ENCODE measurements at places on chromosomes 12 and 14.

GRCh38 chr12:29281371-29282005 lies 99.5 kb downstream of the ERGIC2 start:
- DNase-seq = no peak

DNA sequence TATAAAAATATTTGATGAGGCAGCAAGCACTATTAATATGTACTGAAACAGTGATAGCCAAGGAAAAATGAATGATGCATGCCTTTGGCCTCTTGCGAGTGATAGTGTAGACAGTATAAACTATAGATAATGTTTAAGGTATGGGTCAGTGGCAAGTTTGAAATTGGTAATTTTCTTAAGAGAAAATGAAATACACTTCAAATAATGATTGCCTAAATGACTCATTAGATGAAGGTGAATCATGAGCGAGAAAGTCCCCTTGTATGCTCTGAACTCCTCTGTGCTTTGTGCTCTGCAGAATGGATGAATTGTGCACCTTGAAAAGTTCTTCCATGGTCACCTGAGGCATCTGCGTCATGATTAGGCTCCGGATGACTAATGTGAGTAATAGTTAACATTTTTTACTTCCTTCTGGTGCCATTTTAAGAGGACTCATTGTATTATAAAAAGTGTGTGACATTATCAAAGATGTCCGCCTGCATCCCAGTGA lies 84.9 kb upstream of the RTL1 start:
- DNase-seq = no peak

DNA sequence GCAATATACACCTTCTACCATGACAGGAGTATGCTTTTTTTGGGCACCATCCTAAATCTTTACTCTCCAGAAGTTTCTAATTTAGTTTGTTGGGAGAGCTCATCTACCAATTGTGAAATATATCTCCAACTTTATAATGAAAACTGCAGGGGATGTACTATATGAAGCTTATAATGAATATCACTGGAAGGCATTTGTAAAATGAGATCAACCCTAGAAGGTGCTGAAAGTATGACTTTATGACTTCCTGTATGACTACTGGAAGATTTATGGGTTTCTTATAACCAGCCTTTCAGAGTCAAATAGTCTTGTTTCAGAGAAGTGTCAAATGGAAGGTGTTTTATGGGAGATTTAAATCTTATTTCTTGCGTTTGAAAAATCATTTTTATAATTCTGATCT lies 122.9 kb downstream of the MYRFL start:
- DNase-seq = no peak

DNA sequence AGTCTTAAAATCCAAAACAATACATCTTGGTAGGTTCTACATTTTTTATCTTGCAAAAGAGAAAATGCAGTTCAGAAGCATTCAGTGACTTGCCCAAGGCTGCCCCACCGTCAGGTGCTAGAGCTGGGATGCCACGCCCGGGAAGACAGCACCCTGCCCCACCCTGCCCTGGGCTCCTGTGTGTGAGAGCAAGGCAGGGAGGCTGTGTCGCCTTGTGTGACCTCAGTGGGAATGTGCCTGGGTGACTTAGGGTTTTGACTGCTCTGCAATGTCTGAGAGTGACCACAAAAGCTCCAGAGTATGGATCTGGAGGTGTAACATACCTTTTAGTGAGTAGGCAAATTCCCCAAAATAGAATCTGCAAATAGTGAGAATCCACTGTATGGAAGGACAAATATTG lies 60.0 kb downstream of the AACS start:
- no peak for DNase-seq

DNA sequence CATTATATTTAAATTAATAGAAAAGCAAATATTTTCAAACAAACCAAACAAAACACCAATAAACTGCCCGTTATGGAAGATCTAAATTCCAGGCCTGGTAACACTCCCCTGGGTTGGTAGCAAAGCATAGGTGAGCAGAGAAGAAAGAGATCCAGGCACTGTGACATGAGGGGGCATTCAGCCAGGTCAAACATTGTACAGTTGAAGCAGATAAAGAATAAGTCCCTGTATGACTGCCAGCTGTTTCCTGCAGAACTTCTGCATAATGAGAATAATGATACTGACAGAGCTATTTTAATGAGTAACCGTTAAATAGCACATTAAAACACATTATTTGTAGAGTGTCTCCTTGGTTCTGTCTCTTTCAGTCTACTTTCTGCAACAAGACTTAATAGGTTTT lies 35.4 kb downstream of the SLC38A1 start:
- DNase-seq = no peak

DNA sequence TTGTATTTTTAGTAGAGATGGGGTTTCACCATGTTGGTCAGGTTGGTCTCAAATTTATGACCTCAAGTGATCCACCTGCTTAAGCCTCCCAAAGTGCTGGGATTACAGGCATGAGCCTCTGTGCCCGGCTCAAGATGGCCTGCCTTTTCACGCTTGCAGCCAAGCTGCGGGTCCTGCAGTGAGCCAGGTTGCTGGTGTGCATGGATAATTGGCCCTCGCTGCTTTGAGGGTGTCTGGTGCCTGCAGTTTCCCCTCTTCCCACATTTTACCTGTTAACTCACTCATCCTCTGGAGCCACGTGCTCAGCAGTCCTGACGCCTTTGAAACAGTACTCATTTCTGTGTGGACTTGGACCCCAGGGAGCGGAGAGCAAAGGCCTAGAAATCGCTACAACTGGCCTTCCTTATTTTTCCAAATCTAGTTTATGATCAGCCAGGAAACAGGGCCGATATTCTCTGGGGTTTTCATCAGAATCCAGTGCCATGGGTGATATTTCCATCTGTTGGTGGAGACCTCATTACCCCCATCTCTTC lies 42.2 kb downstream of the TPCN1 start:
- DNase-seq = no peak

DNA sequence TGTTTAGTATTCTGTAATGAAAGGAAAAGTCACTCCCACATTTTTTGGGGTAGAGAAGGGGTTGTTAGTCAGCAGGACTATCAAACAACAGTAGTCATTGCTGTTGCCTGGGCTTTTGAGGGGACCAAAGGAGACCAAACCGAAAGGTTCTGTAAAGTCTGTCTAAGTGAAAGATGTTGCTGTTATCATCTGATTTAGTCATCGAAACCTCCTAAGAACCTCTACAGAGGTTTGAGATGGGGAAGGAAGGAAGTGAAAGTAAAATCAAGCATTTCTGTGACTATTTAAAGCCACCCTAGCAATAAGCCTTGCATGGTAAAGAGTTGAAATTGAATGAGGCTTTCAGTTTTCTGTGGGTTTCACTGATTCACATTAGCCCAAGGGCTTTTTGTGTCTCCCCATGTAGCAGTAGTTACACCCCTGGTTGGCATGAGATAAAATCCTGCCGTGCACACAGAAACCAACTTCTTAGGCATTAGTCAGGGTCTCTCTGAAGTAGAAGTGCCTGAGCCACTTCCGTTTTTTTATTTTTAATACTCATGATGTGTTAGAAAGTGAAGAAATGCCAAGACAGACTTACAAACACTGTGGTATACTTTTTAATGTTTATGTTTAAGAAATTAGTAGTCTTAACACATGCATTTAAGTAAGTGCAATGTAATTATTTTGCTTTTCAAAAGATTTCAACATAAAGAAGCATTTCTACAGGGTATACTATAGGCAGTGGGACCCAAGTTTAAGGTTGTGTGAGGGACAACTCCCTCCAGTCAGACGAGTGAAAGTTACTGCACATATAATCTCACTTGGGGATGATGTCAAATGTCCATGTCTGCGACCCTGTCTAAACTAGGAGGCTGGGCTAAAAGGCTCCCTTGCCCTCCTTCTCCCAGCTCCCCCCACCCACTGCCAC lies 50.4 kb downstream of the DYRK2 start:
- no peak for DNase-seq

DNA sequence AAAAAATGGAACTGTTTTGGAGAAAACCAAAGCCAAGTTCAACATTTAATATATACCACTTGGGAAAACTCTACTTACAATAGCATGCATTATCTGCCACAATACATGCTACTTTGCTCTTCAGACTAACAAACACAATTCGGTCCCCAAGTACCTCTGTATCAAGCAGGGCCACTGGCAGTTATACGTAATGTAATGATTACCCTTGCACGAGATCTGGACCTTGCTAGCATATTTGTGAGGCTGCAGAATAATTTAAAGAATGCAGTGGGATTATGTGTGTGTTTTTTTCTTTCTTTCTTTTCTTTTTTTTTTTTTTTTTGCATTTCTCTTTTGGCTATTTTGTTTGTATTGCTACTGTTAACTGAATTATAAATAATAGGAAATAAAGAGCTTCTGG lies 22.8 kb upstream of the PYGL start:
- no peak for DNase-seq
